ENCODE measurements at places on chromosomes 5 and 9.
A peak's percentile ranks its signal among the peaks of the same experiment; 100 is the strongest.

DNA sequence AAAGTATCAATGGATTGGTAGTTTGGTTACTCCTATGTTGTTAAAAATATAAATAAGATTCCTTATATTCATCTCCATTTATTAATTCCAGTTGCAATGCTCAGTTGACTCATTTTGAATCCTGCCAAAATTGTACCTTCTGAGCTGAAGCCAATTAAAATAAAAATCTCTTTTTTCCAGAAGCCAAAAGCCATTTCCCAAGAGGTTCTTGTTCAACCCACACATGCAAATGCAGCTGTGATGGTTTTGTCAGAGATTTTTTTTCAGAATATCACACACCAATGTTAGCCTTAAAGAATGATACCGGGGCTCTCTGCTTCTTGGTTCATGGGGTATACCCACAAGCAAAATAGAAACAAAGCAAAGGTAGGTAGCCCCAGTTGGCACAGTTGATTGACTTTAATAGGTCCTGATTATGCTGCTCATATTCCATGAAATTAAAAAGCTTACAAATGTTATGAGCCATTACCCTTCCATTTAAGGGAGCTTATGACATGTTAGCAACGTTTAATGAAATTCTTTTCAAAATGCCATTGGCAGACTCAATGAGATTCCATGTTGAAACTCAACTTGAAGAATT is 208.0 kb downstream of the SGCD start:
- DNase-seq, result peak; percentile 30

DNA sequence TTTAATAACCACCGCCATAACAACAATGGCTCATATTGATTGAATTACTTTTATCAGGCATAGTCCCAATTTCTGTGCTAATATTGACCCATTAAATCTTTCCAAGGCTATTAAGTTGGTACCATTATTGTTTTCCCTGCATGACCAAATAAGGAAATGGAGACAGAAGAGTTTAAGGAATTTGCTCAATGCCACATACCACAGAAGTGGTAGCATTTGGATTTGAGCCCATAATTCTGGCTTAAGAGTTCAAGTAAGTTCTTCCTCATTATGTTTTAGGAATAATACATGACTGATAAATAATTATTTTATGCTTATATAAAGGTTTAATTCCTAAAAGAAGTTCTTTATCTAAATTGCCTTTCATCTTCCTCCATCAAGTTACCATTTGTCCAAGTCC is 43.4 kb upstream of the HAPLN1 start:
- DNase-seq, result peak; percentile 6

GRCh38 chr5:56900858-56901578 is 8.4 kb upstream of the SETD9 start:
- peak; percentile 14 for DNase-seq

DNA sequence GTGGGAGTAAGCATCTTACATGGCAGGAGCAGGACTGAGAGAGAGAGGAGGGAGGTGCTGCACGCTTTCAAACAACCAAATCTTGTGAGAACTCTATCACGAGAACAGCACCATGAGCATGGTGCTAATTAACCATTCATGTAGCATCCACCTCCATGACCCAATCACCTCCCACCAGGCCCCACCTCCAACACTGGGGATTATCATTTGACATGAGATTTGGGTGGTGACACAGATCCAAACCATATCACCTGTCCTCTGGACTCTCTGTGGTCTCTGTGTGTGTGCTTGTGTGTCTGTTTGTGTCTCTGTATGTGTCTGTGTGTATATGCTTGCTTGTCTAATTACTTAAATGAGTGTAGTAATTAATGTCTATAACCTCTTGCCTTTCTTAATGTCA is 31.1 kb downstream of the SEC61B start:
- DNase-seq, result no peak

- DNase-seq, result peak; percentile 38
These were observed 2.3 kb downstream of the FAM221B start for GRCh38 chr9:35826071-35826701.

GRCh38 chr5:32810804-32811203 is 99.7 kb downstream of the NPR3 start:
- DNase-seq, result peak; percentile 86

DNA sequence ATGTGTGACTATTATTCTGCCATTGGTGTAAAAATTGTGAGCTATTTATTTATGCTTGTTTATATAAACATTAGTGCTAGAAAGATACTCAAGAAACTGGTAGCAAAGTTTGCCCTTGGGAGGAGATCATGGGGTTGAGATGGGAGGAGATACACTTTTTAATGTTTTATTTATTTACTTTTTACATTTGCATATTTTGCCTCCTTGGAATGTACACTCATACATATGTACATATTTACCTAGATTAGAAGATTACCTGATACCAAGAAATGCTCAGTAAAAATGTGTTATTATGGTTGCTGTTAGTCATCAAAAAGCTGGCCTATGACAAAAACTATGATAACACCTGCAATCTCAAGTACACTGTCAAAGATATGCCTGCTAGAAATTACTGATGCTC is 195.2 kb downstream of the KCTD16 start:
- no peak for DNase-seq

- no peak for DNase-seq
These were observed 25.8 kb upstream of the UGT3A1 start for GRCh38 chr5:36017004-36017403.

GRCh38 chr9:85062385-85063022 is 393.0 kb downstream of the NTRK2 start:
- no peak for DNase-seq

DNA sequence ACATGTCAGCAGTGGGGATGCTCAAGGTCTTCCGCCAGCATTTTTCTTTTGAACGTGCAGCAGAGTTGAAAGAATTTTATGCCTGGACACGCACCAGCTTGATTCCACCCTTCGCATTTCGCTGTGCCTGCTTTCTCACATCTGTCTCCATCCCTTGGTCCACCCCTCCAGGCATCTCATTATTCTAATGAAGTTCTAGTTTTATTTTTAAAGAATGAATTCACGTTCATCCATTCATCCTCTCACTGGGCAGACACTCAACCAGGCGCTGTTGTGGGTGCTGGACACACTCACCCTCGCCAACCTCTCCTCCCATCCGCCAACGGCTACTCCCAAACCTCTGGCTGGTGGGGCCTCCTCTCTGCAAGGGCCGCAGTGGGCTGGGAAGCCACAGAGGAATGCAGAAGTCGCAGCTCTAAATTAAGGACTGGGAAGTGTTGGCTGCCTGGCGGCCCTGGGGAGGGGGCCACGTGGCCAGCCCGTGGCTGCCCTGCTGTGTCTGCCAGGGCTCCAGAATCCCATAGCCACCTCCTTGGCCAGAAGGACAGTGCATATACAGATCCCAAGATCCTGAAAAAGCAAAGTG is 6.7 kb downstream of the SUSD3 start:
- DNase-seq, result no peak

DNA sequence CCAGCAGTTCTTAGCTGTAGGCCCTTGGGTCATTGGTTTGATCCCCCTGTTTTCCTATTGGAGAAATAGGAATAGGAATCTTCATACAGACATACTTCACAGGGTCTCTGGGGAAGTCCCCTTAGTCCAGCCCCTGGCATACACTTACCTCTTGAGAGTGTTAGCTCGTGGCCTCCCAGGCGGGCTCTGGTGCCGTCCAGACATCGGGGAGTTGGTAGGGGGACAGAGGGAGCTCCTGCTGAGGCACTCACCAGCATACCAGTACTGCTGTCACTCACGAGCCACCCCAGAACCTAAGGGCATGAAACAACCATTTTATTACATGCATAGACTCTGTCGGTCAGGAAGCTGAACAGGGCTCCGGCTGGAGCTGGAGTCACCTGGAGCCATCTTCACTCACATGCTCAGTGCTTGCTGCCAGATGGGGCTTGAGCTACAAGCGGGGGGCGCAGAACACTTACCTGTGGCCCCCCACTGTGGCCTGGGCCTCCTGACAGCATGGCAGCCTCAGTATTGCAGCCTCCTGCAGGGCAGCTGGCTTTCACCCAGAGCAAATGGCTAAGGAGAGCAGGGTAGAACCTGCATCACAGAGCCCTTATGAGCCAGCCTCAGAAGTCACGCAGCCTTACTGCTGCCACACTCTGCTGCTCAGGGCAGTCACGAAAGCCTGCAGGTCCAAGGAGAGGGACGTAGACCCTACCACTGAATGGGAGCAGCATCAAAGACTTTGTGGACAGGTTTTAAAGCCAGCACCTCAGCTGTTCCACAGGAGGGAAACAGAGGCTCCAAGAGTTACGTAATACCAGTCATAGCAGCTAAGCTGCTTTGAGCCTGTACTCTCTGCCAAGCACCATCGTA is 58.3 kb upstream of the ANGPTL2 start:
- no peak for DNase-seq

GRCh38 chr9:83239747-83240146 is 176.8 kb upstream of the RASEF start:
- DNase-seq, result no peak

DNA sequence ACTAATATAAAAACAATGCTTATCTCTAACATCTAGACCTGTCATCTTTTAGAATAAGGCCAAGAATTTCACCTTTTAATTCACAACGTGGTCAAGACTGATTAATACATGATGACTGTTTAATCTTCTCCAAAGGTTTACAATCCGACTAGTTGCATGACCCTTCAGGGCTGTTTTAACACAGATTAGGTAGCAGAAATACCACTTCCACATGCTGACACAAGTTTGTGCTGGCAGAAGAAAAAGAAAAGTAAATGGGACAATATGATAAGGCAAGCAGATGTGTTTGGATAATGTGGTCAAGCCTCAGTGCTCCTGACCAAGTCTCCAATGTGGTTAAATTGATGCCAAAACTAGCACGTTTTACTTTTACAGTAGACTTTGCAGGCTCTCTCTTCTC is 31.1 kb downstream of the SEMA6A start:
- DNase-seq, result peak; percentile 86

- no peak for DNase-seq
These were observed 640.0 kb downstream of the RAB3C start for GRCh38 chr5:59222687-59223511.

DNA sequence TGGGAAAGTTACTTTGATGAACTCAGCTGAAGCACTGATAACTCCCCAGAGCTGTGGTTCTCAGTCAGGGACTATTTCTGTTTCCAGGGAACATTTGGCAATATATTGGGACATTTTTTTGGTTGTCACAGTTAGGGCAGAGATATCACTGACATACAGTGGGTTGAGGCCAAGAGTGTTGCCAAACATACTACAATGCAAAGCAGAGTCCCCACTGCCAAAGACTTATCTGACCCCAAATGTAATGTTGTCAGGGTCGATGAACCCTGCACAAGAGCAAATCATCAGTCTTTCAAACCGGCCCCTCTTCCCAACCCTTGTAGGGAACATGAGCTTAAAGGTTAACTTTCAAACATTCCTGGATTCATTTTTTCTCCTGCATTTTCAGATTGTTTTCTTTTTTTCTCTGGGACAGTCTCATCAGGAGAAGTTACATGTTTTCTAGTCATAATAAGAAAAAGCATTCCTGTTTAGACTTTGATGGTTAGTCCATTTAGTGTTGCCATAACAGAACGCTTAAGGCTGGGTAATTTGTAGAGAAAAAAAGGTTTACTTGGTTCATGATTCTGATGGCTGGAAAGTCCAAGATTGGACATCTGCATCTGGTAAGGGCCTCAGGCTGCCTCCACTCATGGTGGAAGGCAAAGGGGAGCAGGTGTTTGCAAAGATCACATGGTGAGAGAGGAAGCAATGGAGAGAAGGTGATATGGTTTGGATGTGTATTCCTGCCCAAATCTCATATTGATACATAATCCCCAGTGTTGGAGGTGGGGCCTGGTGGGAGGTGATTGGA is 18.8 kb upstream of the SUB1 start:
- no peak for DNase-seq

GRCh38 chr5:23208959-23209431 is 298.4 kb upstream of the PRDM9 start:
- DNase-seq, result no peak

DNA sequence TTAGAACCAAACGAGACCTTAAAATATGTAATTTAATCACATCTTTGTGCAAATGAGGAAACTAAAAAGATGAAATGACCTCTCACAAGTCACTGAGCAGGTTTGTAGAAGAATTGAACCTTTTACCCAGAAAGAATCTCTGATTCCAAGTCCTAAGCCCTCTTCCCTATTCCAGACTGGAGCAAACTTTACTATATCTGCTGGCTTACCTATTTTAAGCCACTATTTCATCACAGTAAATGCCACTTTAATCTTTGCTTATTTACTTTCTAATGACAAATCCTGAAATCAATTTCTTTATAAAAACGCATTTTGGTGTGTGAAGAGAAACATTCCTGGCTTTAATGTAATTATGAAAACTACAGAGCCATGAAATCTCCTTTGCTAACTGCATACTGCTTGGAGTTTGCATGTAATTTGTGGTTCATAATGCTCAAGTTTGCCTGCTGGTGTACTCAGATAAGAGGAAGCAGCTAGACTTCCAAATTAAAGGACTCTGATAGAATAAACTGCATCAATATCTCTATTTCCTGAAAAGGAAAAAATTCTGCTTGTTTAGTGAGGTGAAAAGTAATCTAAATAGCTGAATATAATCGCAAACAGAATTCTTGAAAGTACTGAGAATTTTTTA is 121.2 kb downstream of the RAB3C start:
- DNase-seq, result no peak

DNA sequence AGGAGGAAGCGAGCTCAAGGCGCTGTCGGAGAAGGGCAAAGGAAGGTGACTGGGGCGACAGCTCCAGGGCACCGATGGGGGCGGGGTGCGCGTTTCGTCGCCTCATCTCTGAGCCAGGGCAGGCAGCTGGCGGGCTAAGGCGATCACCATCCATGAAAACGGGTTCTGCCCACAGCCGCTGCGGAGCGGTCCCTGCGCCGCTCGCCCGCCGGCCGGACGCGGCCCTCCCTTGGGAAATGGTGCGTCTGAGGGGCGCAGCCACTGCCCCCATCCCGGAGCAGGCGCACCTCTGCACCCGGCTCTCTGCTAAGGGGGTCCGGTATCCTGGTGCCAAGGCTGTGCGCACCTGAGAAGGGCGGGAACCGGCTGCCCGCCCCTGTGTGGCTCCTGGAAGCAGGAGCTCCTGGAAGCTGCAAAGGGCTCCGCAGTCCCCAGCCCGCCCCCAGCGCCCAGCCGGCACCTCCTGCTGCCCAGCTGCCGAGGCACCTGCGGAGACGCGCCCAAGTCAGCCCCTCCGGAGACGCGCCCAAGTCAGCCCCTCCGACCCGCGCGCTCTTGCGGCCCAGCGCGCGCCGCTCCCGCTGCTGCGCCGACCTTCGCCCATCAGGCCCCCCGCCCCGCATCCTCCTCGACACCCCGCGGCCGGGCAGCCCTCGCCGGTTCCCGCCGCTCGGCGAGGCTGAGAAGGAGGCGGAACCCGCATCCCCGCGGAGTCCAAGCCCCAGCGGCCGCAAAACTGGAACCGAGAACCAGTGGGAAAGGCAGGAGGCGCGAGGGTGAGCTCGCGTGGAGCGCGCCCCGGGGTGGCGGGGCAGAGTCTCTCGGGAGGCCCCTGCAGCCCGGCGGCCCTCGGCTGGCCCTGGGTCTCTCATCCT is 757 bp downstream of the ANKRD34B start:
- DNase-seq, result no peak

- no peak for DNase-seq
These were observed 170.2 kb upstream of the CD180 start for GRCh38 chr5:67366691-67367395.

GRCh38 chr5:139340051-139340450 is 1.6 kb upstream of the PAIP2 start:
- no peak for DNase-seq

GRCh38 chr5:103120607-103121200 is 603 bp downstream of the PPIP5K2 start:
- DNase-seq, result peak; percentile 16

All from astrocyte (in vitro differentiated cells and primary cell).